ENCODE measurements at places on chromosomes 16 and 17.

- DNase-seq = no peak
Measured at GRCh38 chr16:86501989-86502855, 8.1 kb upstream of the FOXF1 start.

GRCh38 chr17:48997827-48998586 lies 822 bp downstream of the IGF2BP1 start:
- DNase-seq = no peak

GRCh38 chr16:68782198-68783174 lies 45.4 kb downstream of the CDH1 start:
- DNase-seq = no peak

DNA sequence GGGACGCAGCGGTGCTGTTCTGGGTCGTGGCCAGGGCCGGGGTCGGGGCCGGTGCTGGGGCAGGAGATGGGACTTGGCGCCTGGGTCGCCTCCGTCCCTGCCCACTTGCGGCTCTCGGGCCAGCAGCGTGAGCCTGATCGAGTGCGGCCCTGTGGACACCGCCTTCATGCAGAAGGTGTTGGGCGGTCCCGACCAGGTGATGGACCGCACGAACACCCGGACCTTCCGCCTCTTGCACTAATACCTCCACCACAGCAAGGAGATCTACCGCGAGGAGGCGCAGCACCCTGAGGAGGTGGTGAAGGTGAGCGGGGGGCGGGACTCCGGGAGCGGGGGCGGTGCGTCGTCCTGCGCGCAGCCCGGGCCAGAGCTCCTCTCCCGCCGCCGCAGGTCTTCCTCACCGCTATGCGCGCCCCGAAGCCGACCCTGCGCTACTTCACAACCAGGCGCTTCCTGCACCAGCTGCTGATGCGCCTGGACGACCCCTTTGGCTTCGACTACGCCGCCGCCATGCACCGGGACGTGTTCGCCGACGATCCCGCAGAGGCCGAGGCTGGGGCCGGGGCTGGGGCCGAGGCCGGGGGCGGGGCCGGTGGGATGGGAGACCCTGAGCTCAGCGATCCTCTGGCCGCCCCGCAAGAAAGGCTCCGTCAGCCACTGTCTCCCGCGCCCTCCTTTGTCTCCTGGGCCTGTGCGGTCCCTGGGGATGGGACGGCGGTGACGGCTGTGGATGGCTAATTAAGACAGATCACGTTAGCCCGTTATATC lies 4.5 kb upstream of the HSD17B1 start:
- DNase-seq = no peak

- DNase-seq = no peak
Measured at GRCh38 chr17:82300707-82301270, 16.6 kb downstream of the CD7 start.

DNA sequence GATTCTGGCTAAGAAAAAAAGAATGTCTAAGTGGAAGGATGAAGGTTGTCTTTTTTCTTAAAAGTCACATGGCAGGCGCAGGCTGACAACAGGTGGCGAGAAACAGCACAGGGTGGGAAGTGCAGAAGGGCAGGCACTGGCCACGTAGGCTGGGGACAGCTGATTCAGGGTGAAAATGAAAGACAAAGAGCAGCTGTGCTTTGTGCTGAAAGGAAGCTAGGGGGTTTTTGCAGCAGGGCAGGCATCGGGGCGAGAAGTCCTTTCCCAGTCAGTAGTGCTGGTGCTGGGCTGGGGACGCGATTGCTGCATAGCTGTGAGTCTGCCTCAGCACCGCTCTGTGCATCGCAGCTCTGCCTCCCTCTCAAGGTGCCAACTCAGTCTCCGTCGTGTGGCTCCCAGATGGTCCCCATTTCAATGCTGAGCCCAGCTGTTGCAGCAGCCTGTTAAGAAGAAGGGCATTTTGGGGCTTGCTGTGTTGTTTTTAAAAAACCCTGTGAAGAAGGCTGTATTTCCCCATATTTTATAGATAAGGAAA lies 183.1 kb upstream of the CCL2 start:
- DNase-seq = no peak

DNA sequence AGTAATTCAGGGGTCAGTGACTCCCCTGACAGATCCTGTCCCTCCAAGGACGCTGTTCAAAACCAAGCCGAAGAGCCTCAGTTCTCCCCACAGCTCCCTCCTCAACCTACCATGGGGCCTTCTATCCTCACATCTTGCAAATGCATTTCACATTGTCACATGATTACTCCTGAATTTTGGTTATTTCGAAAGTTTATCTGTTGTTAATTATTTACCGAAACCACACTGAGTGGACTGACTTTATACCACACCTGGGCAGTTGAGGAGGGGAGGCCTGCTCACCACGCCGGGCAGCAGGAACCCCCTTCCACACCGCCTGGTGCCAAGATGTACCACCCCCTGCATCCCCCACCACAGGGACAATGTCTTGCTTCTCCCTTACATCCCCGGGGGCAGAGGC lies 4.7 kb downstream of the TIMP2 start:
- DNase-seq = no peak

DNA sequence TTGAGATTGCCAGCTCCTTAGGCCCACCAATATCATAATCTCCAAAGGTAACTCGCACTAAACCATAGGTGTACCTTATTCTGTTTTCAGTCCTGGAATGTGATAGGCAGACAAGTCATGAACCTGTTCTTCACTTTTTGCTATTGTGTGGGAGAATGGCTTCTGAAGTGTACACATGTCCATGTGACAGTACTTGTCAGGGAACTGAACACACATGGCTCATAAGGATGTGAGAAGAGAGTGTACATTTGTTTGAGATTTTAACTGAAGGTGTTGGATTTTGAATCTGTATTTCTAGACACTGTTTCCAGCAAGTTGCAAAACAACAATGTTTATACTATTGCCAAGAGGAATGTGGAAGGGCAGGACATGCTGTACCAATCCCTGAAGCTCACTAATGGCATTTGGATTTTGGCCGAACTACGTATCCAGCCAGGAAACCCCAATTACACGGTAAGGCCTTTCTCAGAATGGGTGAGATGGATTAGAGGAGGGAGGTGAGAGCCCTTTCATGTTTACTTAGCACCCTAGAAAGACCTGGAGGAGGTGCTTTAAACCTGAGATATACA lies 14.5 kb upstream of the RASL10B start:
- DNase-seq = no peak

GRCh38 chr17:57943645-57944044 lies 11.6 kb downstream of the CUEDC1 start:
- no peak for DNase-seq

DNA sequence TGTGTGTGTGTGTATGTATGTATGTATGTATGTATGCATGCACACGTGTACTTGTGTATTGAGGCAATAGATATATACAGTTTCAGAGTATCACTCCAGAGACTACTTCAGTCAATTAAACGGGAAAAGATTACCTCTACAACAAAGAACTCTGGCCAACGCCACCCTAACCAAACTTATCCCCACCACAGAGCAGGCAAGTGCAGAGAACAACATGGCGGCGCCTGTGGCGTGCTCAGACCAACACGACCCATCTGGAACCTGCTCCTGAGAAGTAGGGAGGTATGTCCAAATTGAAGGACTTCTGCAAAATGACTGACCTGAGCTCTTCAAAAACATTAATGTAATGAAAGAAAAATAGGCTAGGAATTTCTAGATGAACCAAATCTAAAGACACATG lies 12.4 kb downstream of the USP22 start:
- DNase-seq = no peak

DNA sequence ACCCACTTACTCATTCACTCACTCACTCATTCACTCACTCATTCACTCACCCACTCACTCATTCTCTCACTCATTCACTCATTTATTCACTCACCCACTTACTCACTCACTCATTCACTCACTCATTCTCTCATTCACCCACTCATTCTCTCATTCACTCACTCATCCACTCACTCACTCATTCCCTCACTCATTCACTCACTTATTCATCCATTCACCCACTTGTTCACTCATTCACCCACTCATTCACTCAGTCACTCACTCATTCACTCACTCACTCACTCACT lies 7.6 kb upstream of the CPSF4L start:
- DNase-seq = no peak

DNA sequence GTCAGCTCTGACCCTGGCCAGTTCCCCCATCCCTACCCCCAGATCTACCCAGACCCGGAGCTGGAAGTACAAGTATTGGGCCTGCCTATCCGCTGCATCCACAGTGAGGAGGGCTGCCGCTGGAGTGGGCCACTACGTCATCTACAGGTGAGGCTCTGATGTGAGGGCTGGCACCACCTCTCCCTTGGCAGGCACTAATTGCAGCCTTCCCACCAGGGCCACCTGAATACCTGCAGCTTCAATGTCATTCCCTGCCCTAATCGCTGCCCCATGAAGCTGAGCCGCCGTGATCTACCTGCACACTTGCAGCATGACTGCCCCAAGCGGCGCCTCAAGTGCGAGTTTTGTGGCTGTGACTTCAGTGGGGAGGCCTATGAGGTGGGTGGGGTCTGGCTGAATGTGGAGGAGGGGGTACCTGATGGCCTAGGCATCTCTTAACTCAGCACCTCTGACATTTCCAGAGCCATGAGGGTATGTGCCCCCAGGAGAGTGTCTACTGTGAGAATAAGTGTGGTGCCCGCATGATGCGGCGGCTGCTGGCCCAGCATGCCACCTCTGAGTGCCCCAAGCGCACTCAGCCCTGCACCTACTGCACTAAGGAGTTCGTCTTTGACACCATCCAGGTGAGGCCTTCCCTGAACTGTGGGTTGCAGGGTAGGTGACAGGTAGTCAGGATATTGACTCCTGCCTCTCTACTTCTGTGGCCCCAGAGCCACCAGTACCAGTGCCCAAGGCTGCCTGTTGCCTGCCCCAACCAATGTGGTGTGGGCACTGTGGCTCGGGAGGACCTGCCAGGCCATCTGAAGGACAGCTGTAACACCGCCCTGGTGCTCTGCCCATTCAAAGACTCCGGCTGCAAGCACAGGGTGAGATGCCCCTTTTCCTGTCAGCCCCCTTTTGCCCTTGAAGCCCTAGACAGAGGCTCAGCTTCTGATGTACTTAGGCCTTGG lies 4.3 kb downstream of the TRAF4 start:
- DNase-seq = no peak

DNA sequence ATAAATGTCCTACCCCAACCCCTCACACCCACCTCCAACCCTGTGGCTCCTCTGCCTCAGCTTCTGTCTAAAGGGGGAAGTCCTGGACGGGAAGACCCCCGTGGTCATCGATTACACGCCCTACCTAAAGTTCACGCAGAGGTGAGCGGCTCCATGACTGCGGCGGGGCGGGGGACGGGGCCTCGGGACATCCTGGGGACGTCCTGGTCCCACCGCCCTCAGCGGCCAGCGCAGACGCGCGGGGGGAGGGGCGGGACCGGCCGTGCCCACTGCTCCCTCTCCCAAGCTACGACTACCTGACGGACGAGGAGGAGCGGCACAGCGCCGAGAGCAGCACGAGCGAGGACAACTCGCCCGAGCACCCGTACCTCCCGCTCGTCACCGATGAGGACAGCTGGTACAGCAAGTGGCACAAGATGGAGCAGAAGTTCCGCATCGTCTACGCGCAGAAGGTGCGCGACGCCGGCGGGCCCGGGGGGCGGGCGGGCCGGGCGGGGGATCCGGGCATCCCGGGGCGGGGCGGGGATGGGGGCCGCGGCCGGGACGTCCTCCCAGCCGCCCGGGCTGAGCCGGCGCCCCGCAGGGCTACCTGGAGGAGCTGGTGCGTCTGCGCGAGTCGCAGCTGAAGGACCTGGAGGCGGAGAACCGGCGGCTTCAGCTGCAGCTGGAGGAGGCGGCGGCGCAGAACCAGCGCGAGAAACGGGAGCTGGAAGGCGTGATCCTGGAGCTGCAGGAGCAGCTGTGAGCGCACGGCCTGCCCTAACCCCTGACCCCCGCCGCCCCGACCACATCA lies 6.7 kb downstream of the RUNDC3A start:
- DNase-seq = no peak

- DNase-seq = no peak
Measured at GRCh38 chr17:17205368-17206123, 587 bp downstream of the PLD6 start.
